ENCODE measurements at places on chromosomes 3 and 15. TPM values are rescaled to one million over a fixed set of nuclear protein-coding genes. Genes with fewer than 3 reads are reported as not detected.

The ACKR4 gene
- 157 TPM for total RNA-seq

The FBXO40 gene
- not detected for total RNA-seq

The CAMKV gene
- total RNA-seq, result not detected

The TNFSF10 gene
- total RNA-seq, result 3.3 TPM

The ENTPD3 gene
- 0.31 TPM for total RNA-seq

The ARHGEF26 gene
- total RNA-seq, result 2.6 TPM

The SPTBN5 gene
- total RNA-seq, result 0.53 TPM
